ENCODE measurements at places on chromosomes 5 and 9.

DNA sequence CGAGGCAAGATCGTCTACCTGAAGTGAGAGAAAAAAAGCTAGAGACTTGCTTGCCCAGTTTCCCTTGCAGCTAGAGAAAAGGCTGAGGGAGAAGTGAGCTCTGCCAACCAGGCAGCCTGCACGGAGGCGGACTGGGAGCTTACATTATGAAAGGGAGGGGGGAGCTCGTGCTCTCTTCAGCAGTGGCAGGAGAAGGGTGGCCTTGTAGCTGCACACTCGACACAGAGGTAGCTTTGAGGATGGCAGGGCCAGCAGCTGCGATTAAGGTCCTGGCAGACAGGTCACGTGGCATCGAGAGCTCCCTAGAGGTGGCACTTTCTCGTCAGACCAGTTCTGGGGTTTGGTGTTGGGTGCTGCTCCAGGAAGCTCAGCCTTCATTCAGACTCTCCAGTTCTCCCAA, 26.7 kb downstream of the APBA1 start:
- DNase-seq = no peak

DNA sequence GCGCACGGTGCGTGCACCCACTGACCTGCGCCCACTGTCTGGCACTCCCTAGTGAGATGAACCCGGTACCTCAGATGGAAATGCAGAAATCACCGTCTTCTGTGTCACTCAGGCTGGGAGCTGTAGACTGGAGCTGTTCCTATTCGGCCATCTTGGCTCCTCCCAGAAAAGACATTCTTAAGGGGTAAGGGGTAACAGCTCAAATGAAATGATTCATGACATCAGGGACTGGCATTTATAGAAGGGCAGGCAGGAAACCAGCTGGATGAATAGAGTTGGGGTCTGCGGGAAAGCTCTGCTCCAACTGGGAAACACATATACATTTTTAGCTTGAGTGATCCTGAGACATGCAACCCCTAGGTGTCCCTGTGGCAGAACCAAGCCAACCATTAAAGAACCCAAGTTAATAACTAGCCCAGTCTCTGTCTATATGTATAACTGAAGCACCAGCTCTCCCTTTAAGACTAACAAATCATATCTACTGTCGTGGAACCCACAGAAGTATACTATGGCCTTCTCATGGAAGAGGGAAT, 119.3 kb downstream of the LMNB1 start:
- no peak for DNase-seq

DNA sequence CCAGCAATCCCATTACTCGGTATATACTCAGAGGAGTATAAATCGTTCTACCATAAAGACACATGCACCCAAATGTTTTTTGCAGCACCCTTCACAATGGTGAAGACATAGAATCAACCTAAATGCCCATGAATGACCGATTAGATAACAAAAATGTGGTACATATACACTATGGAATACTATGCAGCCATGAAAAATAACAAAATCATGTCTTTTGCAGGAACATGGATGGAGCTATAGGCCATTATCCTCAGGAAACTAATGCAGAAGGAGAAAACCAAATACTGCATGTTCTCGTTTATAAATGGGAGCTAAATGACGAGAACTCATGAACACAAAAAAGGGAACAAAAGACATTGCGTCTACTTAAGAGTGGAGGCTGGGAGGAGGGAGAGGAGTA, 114.5 kb downstream of the HTR4 start:
- DNase-seq = no peak

DNA sequence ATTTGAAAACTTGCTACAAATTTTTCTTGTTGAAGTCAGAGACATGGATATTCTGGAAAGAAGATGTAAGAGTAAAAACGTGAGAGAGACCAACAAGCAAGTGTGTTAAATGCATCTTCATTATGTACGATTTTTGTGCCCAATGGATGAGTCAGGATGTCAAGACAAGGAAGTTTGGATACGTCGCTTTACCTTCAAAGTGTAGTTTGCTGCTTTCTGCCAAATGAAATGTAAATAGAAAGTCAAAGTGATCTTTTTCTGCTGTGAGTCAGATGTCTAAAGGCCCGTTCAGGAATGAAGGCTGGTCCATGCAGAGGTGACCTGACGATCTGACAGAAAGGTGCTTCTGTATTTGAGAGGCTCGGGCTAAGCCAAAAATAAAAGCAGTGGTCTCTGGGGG, 273.1 kb upstream of the PIK3R1 start:
- no peak for DNase-seq

DNA sequence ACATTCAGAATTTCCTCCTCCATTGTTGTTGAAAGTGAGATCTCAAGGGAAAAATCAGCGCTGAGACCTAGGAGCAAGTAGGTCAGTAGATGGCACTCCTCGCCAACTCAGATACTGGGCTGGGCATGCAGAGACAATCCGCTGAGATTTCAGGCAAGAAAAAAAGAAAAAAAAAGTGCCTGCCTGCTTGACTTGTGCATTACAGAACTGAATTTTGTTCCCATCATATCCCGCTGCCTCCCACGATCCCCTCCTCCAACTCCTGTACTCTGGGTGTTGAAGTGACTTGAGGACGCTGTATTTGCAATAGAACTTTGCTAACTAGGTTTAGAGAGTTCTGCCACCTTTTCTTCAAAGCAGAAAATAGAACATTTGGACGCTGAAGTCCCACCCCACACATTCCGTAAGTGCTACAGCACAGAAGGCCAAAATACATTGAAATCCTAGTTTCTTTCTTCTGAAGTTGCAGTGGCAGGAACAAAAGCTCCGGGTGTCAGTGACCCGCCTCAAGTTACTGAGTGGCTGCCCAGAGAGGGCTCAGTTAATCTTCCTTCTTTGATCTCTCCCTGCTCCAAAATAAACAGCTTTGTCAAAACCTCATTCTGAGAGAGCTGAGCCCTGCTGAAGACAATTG, 265.8 kb downstream of the MLLT3 start:
- peak; percentile 82 for DNase-seq

DNA sequence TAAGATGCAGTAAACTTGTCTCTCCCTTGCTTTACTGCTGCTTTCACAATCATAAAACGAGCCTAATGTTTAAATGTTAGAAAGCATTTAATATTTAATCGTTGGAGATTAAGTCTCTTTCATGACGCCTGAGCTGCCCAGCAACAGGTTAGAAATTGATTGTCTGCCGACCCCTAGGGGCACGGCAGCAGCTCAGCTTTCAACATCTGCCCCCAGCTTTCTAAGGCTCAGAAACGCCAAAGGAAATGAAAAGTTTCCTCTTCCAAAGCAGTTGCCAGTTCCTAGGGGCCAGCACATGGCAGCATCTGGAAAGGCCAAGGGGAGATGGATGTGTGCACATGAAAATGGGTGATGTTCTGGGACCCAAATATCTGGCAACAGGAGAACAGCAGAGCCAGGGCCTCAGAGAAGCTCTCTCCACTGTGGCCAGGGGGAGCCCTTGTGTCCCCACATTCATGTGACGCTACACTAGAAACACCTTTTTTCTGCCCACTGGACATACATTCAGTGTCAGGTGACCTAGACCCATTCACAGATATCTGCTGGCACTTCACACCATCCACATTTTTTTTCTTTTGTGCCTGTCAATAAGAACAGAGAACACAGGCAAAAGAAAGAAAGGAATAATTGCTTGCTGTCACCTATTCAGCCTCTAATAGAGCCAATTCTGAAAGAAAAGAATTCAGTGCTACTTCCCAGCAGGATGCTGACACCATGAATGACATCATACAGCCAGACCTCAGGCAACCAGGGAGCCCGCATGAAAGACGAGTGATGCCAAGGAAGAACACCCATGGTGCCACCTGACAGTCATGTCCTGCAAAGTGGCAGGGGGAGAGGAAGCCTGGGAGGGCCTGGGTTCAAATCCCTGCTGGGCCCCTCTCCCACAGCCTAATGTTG, 205.0 kb upstream of the TAS2R1 start:
- DNase-seq = peak; percentile 19

GRCh38 chr9:70402213-70402612, 12.2 kb downstream of the KLF9 start:
- DNase-seq = no peak

DNA sequence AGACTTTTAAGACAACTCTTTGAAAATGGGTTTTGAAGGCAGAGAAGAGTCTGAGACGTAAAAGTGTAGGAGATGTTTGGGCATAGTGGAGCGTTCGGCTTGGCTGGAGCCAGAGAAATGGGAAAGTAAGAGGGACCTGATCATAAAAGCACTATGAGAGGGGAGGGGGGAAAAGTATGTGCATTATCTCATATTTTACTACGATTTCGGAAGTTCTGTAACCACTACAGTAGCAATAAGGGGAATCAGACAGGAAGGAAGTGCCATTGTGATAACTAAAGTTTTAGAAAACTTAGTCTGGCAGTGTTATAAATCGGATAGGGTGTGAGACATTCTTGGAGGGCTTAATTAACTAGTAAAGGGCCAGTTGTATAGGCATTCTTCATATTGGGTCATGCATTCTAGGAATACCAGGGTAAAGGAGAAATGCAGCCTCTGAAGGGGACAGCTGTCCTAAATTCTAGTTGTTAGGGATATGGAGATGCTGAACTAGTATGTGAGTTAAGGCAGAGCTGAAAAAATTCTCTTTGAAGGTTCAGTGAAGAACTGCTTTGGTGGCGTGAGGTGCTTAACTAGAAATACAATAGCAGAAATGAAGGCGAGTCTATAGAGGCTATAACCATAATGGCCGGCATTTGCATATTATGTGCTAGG, 83.8 kb upstream of the FREM1 start:
- DNase-seq = no peak

DNA sequence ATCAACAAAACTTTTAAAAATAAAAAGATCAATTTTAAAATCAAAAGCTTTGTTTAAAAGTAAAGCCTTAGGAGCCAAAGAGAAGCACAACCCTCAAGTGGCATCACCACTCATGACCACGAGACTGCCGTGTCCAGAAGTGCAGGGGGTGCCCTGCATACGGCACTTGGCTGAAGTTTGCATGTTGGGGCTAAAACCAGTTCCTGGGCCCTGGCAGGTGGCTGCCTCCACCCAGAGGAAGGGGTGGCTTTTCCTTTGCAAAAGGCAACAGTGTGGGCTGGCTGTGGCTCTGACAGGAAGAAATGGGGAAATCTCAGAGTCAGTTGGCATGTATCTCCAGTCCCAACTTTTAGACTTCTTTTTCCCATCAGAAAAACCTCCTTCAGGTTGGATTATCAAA, 15.3 kb downstream of the TRMO start:
- DNase-seq = no peak

- no peak for DNase-seq
Observed at GRCh38 chr5:97095318-97095732, 47.1 kb downstream of the LIX1 start.

GRCh38 chr5:100575815-100576214, 40.6 kb downstream of the FAM174A start:
- no peak for DNase-seq

GRCh38 chr5:150656191-150657132, 4.6 kb upstream of the MYOZ3 start:
- peak; percentile 99 for DNase-seq

- DNase-seq = no peak
Observed at GRCh38 chr5:135323701-135324132, 75.3 kb downstream of the MACROH2A1 start.

DNA sequence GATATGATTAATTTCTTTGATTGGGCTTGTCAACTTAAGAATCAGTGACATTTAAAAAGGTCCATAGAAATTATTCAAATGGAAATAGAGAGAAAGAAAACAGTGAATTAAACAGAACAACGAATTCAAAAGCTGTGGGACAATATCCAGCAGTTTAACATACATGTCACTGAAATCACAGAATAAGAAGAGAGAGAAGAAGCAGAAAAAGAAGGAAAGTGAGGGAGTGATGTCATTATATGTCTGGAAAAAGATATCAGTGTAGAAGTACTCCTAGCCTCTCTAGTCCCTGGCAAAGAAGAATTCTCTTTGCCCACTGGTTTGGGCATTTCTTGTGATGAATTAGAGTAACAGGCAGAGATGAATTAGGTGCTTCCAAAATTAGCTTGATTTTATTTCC, 109.2 kb upstream of the ABCA1 start:
- DNase-seq = no peak

- no peak for DNase-seq
Observed at GRCh38 chr9:77750284-77750683, 102.2 kb upstream of the GNA14 start.

- no peak for DNase-seq
Observed at GRCh38 chr5:79834098-79834753, 144.6 kb downstream of the CMYA5 start.

DNA sequence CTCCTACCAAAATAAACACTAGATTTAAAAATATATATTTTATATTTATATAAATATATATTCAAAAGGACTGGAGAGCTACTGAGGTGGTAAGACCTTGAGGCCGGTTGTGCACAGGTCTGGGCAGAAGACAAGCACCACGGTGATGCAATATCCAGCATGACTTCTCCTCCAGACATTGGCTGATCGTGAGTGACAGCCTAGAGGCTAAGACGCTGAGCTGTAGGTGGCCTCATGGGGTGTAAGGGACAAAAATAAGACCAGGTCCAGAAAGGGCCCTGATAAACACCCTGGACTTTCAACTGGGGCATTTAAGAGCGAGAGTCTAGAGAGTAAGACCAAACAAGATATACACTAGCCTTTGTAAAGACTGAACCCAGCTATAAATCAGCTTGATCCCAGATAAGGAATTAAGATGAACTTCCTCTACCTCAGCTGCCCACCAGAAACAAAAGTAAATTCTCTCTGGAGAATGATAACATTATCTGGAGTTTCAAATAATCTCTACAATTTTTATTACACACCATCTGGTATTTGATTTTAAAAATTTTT, 14.2 kb upstream of the C5orf47 start:
- DNase-seq = no peak

GRCh38 chr9:129225815-129226214, 47.8 kb upstream of the IER5L start:
- peak; percentile 74 for DNase-seq

DNA sequence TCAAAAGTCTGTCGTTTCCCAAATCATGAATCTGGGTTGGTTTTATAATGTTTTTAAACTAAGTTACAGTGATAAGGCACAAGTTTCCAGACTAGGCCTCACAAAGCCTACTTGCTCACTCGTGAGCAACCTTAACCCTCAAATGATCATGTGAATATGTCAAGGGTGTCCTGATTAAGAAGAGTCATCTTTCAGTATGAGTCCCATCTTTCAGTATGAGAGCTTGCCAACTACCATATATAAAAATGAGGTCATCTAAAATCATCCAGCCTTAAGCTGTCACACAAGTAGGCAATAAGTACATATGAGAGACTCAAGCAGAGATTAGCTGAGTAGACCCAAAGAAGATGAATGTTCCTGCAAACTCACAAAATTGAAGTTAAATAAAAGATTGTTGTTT, 668.4 kb upstream of the FAM174A start:
- DNase-seq = no peak

Data from AG20443 (cell line).